ENCODE measurements at places on chromosomes 2 and 18.
A peak's percentile ranks its signal among the peaks of the same experiment; 100 is the strongest.

DNA sequence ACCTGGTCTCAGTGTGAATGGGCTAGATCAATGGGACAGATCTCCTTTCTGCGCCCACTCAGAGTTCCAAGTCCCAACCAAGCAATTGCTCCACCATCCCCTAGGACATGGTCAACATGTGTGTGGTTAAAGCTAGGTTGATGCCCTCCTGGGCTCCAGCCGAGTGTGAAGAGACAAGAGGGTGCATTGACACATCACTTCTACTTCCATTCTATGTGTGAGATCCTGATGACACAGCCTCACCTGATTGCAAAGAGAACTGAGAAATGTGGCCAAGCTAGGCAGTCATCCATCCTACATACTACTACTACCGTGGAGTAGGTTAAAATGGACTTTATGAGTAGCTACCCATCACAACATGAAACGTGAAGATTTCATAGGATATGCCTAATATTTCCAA is 106.8 kb downstream of the NCKAP5 start:
- no peak for DNase-seq

GRCh38 chr18:56641714-56642337 is 3.4 kb upstream of the TXNL1 start:
- DNase-seq: no peak

DNA sequence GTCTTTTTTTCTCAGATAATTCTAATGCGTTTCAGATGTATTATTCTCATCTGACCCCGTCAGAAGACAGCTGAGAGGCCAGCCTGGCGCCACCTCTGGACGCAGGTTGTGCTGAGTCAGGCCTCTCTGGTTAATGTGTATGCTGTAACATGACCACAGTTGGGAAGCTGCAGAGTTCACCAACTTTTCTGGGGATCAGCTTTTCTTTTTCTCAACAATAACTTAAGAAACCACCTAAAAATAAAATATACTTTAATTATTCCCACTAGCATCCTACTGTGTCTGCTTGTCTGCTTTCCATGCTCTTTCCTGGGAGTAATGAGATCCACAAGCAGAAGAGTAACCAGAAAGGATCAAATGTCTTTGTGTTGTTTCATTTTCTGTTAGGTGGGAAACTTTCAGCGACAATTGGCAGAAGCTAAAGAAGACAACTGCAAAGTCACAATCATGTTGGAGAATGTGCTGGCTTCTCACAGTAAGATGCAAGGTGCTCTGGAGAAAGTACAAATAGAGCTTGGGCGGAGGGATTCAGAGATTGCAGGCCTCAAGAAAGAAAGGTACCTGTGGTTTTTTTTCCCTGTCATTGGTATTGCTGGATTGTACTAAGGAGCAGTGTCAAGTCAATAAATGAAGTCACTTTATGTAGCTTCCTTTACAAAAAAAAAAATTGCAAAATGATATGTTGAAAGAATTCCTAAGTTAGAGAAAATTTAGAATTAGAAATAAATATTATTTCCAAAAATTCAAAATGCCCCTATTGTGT is 79.8 kb downstream of the CCDC150 start:
- peak; percentile 38 for DNase-seq

GRCh38 chr2:41414486-41415230 is 633.2 kb upstream of the PKDCC start:
- peak; percentile 44 for DNase-seq

DNA sequence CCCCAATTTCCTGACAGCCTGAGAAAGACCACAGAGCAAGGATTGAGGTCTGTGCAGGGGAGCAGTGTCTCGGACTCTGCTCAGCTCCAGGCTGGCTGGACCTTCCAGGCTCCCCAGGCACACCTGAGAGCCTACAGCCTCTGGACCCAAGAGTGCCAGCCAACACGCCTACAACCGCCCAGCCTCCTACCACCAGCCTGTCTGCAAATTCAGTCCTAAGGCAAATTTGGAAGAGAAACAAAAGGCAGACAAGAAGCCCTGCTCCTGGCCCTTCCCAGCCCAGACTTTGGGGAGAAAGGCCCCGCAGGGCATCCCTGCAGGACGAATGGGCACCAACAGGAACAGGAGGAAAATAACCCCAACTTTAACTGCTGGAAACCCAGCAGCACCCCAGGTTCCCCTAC is 1.9 kb downstream of the HS6ST1 start:
- peak; percentile 39 for DNase-seq

DNA sequence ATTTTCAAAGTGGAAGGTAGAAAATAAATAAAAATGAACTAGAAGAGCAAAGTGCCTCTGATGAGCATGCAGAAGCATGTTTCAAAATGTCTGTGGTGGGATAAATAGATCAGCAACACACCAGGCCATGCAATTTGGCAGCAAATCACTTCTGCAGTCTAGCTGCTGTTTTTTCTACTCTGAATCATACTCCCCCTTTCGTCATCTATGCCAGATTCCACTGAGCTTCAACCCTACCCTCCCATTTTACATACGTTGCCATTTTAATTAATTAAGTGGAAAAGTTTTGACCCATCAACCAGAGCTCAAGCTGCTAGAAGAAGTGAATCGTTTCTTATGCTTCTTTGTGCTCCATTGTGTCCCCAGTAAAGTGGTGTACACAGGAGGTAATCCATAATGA is 79.3 kb downstream of the NRXN1 start:
- no peak for DNase-seq

- no peak for DNase-seq
Measured at GRCh38 chr2:37637190-37637860, 34.1 kb downstream of the CDC42EP3 start.

- DNase-seq: no peak
Measured at GRCh38 chr2:162473986-162474385, 130.1 kb downstream of the GCA start.

DNA sequence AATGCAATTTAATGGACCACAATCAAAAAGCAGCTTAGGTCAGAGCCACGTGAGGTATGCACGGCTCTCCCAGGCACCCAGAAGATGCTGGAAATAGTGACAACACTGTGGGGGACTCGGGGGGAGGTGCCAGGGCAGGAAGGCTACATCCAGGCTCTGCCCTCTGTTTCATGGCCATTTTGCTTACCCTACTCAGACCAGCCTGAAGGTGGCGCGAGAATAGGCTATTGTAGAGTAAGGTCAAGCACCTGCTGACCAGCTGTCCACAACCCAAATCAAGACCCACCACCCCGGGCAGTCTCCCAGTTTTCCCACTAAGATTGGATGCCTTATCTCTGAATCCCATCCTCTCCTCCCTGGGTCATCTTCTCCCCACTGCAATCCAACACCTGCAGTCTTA is 115.7 kb downstream of the VIT start:
- peak; percentile 51 for DNase-seq

- DNase-seq: no peak
Measured at GRCh38 chr2:112836163-112836560, 417 bp downstream of the IL1B start.

DNA sequence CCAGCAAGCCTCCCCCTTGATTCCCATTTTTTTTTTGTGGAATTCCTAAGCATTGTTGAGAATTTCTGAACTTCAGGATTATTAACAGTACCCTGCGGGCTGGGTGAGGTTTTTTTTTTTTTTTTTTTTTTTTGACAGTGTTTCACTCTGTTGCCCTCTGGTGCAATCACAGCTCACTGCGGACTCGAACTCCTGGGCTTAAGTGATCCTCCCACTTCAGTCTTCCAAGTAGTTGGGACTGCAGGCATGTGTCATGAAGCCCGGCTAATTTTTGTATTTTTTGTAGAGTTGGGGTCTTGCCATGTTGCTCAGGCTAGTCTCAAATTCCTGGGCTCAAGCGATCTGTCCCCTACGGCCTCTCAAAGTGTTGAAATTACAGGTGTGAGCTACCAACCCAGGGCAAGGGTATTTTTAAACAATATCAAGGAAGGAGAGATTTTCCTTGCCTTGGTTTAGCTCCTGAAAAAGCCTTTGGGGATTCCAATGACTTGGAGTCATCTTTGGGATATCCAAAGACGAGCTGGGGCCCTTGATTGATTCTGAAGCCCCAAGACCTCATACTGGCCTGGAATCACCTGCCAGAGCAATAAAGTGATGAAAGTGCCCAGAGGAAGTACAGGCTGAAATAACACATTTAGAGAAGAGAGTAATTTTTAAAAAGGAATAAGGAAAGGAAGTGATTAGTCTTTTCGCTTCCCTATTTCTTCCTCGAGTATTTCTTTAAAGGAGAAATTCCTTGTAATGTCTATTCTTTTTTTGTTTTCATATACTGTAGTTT is 240.2 kb downstream of the TGIF1 start:
- DNase-seq: no peak

DNA sequence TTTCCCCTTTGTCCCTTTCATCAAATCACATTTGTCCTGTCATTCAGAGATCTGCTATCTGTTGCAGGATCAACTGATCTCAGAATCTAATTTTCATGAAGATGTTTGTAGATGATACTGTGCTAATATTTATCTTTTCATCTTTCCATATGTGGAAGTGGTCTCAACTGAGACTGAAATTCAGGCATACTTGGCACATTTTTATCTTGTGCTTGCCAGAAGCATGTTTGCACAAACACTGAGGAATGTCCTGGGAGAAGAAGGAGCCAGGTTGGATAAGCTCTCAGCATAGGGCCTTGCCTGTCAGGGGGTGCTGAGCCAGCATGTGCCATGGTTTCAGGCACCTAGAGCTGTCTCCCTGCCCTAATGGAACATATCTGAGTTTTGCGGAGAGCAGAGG is 24.5 kb upstream of the MMADHC start:
- DNase-seq: no peak

DNA sequence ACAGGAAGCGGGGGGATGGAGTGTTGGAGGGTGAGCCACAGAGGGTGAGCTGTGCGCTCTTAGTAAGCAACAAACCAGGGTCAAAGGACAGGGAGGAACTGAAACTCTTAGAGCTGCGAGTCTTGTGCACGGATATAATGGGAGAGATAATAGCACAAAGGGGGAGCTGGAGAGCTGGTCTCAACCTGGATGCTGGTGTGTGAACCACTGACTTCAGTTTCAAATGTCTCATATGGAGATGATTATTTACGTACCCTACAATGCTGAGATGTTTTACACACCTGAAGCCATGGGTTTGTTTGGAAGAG is 35.9 kb downstream of the PTGR3 start:
- no peak for DNase-seq

GRCh38 chr18:9708057-9708433 is at the start of gene RAB31:
TSS of gene RAB31 (plus strand) at chr18:9708301. CDS start at chr18:9708406, 105 bp downstream.
- peak; percentile 59 for DNase-seq

GRCh38 chr2:227713291-227713690 is 4.5 kb downstream of the SLC19A3 start:
- peak; percentile 30 for DNase-seq

- no peak for DNase-seq
Measured at GRCh38 chr18:36389811-36390581, 92.5 kb downstream of the FHOD3 start.

GRCh38 chr2:138244501-138244925 is 257.1 kb upstream of the SPOPL start:
- no peak for DNase-seq

Data from ELF-1 (cell line).